ENCODE measurements at places on chromosomes 2 and 18.

DNA sequence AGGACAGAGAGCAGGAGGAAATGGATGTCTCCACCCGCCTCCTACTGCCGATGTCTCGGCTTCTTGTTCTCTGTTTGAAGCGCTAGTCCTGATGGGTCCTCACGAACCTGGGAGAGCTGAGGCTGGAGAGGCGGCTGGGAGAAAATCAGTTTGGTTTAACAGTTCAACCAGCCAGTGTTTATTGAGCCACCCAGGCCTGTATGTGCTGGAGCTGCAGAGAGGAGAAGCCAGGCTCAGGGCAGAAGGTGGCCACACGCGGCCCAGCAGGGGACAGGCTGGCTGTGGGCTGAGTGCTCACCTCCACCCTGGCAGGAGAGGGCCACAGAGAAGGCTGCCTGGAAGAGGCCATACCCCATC is 202.1 kb downstream of the CYP26B1 start:
- no peak for DNase-seq

DNA sequence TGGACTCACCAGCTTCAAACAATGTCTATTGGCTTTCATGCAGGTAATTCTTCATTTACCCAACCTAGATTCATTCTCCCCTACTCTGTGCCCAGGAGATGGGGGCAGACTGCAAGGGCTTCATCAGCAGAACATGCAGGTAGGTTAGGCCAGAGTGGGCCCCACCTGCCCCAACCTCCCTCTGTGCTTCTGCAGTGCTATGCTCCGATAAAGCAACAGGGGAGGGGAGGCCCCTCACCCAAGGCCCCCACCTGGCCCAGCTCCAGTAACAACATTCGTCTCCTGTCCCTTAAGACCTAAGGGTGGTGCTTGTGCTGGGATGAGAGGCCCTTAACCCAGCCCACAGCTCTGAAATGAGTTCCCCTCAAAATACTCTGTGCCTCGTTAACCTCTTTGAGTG is 16.7 kb upstream of the GYPC start:
- no peak for DNase-seq

DNA sequence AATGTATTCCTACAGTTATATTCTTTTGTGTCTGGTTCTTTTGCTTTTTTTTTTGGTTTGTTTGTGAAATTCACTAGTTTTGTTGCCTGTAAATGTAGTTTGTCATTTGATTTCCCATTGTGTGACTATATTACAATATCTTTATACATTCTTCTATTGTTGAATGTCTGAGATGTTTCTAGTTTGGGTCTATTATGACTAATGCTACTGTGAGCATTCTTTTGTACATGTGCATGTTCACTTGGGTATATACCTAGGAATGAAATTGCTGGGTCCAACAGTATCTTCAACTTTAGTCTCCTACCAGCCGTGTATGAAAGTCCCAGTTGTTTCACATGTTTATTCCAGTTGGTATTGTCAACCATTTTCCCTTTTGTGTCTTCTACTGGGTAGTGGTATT is 112.7 kb upstream of the RBMS1 start:
- DNase-seq = no peak

- DNase-seq = no peak
Observed at GRCh38 chr2:199932312-199932855, 21.3 kb downstream of the C2orf69 start.

DNA sequence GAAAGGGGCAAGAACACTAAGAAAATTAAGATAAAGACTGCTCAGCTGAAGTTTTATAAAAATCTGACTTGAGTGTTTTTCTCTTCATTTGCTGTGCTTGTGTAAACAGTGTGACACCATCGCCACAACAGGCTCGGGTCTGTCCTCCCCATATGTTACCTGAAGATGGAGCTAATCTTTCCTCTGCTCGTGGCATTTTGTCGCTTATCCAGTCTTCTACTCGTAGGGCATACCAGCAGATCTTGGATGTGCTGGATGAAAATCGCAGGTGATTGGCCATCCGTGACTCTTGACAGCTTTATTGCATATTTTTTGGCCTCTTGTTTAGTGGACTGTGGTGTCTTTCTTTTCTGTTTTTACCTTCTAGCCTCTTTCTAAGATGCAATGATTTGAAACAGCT is 22.1 kb downstream of the MFF start:
- DNase-seq = no peak

DNA sequence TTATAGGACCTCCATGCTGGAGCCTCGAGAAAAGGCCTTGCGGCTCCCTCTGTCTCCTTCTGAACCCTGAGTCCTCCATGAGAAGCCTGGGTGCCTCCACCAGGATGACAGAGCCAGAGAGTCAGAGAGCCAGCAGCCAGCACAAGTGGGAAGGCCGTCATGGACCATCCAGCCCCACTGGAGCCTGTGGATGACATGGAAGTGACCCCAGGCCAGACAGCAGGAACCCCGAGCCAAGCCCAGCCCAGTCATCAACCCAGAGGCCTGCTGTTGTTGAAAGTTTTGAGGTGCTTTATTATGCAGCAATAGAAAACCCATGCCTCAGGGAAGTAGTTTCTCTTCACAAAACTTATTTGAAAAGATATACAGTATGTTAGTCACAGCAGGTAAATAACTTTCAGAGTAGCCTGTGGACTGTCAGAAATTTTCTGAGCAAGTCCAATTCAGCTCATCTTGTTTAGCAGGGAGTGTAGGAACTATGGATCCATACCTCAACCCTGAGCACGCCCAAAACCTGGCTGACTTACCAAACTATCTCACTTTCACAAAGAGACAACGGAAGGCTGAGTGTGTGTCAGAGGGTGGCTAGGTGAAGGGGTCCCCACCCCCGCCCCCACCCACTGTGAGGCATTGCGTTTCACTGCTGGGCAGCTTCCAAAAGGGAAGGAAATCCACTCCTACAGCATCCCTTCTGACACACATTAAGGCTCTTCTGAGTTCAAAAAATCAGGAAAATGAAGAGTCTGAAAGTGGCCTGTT is 79.9 kb upstream of the NDUFV2 start:
- DNase-seq = no peak

GRCh38 chr18:23188068-23188760 is 52.9 kb downstream of the CABLES1 start:
- DNase-seq = no peak

Measured in activated CD4-positive, alpha-beta T cell treated with anti-CD3 and anti-CD28 coated beads for 48 hours (primary cell).